Activated CD8-positive, alpha-beta memory T cell treated with anti-CD3 and anti-CD28 coated beads for 1 hour (primary cell): ENCODE measurements at places on chromosomes 16 and 17.

DNA sequence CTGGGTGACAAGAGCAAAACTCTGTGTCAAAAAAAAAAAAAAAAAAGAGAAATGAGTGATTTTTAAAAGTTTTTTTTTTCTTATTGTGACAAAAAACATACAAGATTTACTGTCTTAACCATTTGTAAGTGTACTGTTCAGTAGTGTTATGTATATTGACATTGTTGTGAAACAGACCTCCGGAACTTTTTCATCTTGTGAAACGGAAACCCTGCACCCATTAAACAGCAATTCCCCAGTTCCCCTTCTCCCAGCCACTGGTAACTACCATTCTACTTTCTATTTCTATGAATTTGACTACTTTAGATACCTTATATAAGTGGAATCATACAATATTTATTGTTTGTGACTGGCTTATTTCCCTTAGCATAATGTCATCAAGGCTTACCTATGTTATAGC is 18.7 kb downstream of the DUS2 start:
- DNase-seq, result no peak

DNA sequence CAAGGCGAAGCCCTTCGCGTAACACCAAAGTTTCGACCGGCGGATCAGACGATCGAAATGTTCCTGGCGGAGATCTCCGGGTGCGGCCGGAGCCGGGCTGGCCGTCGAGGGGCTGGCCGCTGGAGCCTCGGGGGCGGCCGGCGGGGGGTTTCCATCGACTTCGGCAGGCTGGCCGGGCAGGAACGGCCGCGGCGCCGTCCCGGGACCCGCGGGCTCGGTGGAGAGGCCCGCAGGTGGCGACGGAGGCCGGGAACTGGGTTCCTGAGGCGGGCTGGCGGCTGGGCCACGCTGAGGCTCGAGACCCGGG is 1.1 kb downstream of the EPOP start:
- DNase-seq, result no peak

- no peak for DNase-seq
Measured at GRCh38 chr16:75000481-75001081, 1.8 kb downstream of the ZNRF1 start.

DNA sequence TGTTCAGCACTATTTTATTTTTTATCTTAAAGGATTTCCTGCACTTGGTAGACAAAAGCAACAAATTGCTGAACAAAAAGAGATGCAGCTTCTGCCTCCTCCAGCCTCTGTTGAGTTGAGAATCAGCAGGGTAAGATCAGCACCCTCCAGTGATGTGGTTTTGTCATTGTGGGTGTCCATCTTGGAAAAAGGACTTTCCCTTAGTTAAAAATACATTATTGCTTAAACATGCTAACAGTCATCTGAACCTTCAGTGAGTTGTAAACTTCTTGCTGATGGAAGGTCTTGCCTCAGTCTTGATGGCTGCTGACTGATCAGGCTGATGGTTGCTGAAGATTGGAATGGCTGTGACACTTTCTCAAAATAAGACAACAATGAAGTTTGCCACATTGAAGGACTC is 101.2 kb downstream of the PHKB start:
- DNase-seq, result no peak

GRCh38 chr16:55036371-55036821 is 105.7 kb downstream of the IRX5 start:
- DNase-seq, result no peak

DNA sequence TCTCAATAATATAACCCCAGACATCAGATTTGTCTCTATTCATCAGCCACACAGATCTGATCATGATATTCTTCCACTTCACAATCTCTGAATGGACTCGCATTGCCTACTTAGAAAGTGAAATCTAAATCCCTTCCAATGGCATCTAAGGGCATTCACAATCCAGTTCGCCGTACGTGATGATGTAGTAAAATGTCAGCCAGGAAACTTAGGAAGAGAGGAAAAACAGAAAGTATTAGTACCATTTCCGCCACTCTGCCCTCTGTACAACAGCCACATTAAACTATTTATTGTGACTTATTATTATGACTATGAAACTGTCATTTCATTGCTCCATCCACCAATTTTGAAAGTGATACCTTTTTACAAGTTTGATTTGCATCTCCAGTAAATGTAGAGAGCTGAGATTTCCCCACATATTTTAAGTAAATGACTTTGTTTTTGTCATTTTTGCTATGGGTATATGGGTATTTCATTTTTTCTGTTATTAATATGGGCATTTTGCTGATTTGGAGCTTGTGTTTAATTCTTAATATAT is 69.4 kb upstream of the SMIM36 start:
- DNase-seq, result no peak

DNA sequence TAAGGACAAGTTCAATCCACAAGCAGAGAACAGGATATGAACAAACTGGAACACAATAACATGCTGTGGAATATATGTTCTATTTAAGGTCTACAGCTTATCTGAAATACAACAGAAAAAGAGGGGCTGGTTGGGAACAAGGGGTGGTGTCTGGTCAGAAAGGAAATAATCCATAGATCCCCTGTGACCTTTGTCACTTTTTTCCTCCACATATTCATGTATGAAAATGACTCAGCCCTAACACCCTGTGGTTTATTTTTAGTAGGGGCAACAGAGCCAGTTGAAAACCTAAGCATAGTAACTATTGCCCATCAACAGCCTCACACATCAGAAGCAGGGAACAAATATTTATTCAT is 12.3 kb upstream of the SPAG9 start:
- no peak for DNase-seq

- DNase-seq, result no peak
Measured at GRCh38 chr17:19265755-19266154, 28.6 kb downstream of the EPN2 start.

DNA sequence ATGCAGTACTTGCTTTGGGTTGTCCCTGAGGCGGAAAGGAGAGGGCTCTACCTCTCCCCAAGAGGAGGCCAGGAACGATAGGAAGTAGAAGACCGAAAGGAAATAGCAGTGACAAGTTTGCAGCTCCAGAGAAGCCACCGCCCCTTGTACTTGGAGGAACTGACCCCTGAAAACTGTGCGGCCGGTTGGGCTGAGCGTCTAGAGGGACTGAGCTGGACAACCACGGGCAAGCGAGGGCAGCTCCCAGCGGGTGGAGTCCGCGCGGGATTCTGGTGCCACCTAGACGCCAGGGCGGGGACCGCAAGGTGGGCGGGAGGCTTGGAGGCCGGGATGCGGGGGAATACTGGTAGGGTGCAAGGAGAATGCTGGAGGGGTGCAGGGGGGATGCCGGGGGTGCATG is 1.3 kb upstream of the SLC6A4 start:
- DNase-seq, result no peak

DNA sequence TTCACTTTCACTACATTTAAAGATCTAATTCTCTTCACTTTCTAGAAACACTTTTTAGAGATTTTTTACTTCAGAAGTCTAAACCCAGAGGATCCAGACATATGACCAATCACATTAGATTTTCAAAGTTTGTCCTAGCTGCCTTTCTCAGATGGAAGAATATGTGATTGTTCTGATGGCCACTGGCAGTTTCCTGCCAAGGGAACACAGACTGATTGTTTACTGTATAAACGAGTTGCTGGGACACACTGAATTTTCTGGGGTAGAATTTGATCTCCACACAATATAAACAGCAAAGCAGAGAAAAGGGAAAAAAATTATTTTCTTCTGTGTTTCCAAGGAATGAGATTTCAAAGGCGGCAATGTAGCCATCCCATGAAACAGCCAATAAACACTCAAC is 480.0 kb downstream of the TOX3 start:
- no peak for DNase-seq

- no peak for DNase-seq
Measured at GRCh38 chr17:1040216-1040600, 43.3 kb downstream of the TIMM22 start.

- no peak for DNase-seq
Measured at GRCh38 chr17:44636562-44636961, 19.7 kb upstream of the MEIOC start.

GRCh38 chr16:84361546-84361945 is 6.8 kb upstream of the ATP2C2 start:
- DNase-seq, result no peak

- DNase-seq, result no peak
Measured at GRCh38 chr16:66885491-66885890, 5.2 kb downstream of the PDP2 start.

DNA sequence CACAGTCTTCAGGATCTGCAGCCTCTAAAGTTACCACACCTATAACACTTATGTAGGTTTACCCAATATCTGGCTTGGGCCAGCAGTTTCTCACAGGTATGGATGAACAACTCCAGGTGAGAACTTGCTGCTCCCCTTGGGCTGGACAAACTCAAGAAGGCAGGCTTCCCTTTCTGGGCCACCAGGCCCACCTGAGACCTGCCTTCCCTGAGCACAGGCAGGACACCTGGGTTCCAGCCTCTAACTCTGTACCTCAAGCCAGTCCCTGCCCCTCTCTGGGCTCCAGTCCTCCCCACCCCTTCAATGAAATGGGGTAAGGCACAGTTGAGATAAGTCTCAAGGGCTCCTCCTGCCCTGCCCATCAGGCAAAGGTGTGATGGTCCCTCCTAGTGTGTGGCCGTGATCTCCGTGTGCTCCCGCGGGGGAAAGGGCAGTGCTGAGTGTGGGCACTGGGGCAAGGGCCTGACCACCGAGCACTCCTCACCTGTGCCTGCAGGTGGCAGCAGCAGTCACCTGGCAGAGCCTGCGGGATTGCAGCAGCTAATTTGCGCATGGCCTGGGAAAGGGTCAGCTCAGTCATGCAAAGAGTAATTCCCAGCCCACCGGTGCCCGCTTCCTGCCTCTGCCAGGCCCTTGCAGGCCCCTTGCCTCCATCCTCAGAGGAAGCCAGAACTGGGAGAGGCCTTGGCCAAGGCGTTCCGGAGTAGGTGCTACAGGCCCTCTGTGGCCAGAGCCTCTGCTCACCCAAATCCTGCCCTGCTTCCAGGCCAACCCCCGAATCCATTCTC is 28.2 kb upstream of the ADGRG1 start:
- no peak for DNase-seq

GRCh38 chr16:31149894-31150890 is at the start of gene PRSS36:
PRSS36 (minus strand) TSS chr16:31150066; CDS start chr16:31150035, 31 bp downstream.
- DNase-seq, result no peak

DNA sequence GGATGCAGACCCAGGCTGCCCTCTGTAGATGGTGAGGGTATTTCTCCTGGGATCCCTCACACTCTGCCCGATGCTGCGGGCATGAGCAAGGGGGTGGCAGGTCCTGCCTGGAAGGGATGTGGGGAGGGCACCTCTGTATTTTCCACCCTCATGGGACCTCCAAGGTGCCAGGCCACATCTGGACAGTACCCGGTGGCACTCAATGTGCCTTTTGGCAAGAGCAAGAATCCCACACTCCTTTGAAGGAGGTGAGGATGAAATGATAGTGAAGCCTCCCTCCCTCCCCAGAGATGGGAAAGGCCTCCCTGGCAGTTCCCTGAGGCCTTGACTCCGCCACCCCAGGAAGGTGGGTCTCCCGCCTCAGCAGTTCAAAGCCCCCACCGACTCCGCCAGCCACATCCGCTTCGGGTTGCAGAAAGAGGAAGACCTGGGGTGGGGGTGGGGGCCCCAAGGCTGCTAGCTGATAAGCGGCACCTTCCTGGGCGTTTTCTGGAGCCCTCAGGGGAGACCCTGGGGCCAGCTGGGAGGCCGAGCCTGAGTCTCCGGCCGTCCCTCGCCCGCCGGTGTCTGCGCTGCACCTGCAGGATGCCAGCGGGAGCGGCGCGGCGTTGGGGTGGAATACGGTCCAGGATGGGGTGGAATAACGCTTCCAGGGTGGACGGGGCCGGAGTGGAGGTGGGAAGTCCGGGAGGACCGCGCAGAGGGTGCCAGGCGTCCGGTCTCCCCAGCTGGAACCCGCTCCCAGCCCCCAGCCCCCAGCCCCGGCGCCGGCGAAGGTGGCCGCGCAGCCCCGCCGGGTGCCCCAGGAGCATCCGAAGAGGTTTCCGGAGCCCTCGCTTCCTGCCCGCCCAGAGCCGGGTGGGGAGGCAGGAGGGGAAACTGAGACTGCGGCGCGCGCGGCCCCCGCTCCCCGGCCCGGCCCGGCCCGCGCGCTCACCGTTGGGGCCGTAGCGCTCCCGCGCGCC is 718 bp downstream of the ATP2A3 start:
- DNase-seq, result peak; percentile 42

DNA sequence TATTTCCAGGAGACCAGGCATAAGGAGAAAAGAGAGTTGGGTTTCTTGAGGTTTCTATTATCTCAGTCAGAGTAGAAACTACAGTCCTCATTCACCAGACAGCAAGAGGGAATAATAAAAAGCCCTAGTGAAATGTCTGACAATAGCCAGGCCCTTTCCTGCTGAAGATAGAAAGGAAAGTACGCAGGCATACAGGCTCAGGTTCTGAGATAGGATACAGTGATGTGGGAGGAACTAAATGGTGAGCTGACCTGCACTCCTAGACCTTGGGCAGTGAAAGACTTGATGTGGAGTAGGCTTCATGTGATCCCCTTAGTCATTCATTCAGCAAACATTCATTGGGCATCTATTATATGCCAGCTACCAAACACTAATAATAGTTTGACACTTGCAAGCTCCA is 14.9 kb downstream of the ZNF821 start:
- DNase-seq, result no peak

- no peak for DNase-seq
Measured at GRCh38 chr16:330741-331140, 21.8 kb downstream of the AXIN1 start.

- DNase-seq, result no peak
Measured at GRCh38 chr17:12290207-12290606, 269.5 kb downstream of the MAP2K4 start.

- DNase-seq, result peak; percentile 24
Measured at GRCh38 chr17:62064791-62065563, at the start of gene MED13. MED13 (minus strand) TSS chr17:62065278; CDS start chr17:62065205, 73 bp downstream.

GRCh38 chr17:49486012-49486641 is 9.0 kb upstream of the NGFR start:
- DNase-seq, result no peak

DNA sequence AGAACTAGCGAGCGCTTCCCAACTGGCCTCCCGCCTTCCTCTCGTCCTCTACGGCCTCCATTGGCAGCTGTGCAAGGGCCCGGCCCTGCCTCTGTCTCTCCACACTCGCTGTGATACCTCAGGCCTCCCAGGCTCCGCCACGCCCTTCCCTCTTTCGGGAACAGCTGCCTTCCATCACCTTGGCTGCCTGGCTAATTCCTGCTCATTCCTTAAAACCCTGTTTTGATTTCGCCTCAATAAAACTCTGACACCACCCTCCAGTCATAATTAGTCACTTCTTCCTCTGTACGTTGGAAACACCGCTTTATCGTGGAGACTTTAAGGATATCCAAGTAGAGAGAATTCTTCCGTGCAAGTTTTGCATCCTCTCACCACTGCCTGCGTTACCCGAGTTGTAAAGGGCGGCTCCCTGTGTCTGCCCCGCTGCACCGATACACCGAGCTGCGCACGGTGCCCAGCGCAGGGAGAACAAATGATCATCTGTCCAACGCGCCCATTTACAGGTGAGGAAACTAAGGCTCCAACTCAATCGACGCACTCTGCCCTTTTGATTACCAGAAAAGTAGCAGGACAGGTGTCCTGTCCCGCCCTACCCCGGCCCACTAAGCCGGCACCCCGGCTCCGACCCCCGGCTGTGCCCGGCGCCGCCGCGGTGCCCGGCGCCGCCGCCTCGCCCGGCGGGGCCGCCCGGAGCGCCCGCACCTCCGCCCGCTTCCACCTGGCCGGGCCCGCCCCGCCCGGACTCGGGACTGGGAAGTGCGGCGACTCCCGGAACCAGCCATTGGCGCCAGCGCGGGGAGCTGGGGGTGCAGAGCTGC is 139.7 kb downstream of the SEC14L1 start:
- no peak for DNase-seq
